ENCODE measurements at places on chromosomes 11 and 22.

GRCh38 chr11:34194576-34195335, 89.3 kb downstream of the NAT10 start:
- no peak for DNase-seq

- no peak for DNase-seq
Observed at GRCh38 chr11:12389676-12390657, 12.6 kb downstream of the PARVA start.

DNA sequence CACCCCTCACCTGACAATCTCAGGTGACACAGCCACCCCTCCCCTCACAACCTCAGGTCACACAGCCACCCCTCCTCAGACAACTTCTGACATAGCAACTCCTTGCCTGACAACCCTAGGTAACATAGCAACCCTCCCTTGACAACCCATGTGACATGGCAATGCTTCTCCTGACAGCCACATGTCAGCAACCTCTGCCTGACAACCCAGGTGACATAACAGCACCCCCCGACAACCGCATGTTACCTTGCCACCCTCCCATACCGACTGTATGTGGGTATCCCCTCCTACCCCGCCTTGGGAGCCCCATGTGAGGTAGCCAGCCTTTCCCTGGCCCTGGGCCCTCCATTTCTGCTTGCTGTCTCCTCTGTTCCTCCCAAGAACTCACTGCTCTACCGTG, 77.7 kb upstream of the B3GAT1 start:
- DNase-seq = no peak

DNA sequence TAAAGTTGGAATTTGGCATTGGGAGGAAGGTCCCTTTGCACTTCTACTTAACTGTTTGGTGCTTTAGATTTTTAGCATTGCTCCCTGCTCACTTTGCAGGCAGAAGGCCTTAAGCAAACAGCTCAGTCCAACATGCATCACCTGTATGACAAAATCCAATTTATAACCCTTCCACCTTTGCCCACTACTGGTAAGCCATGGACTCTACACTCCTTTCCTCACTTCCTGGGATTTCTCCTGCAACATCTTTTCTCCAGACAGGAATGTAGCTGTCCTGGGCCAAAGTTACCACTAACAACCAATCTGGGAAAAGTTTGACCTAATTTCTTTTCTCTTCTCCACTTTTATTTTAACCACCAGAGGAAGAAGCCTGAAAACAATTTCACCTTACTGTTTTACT, 1.8 kb upstream of the OR2D2 start:
- DNase-seq = no peak

- DNase-seq = no peak
Observed at GRCh38 chr11:58776891-58777710, 45.4 kb upstream of the GLYAT start.

DNA sequence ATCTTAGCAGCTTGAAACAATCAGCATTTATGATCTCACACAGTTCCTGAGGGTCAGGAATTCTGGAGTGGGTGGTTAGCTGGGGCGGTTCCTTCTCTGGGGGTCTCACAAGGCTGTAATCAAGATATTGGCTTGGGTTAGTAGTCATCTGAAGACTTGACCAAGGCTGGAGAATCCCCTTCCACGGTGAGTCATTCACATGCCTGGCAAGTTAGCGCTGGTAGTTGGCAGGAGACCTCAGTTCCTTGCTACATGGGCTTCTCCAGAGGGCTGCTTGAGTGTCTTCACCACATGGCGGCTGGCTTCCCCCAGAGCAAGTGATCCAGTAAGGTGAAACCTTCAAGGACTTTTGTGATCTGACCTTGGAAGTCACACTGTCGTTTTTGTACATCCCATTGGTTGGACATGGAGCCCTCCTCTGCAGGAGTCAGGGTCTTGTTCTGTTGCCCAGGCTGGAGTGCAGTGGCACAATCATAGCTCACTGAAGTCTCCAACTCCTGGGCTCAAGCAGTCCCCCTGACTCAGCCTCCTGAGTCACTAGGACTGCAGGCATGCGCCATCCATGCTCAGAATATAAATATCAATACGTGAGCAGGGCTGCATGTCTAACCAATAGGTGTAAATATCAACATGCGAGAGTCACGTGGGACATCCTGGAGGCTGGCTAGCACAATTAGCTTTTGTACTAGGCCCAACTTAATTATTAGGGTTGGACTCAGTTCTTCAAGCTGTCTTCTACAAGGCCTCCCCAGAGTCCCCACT, 7.2 kb upstream of the NIPSNAP1 start:
- peak; percentile 75 for DNase-seq

- peak; percentile 88 for DNase-seq
Observed at GRCh38 chr11:7513234-7514098, at the start of gene PPFIBP2. PPFIBP2 (plus strand) TSS chr11:7513999; CDS start chr11:7549476, 35,477 bp downstream.

DNA sequence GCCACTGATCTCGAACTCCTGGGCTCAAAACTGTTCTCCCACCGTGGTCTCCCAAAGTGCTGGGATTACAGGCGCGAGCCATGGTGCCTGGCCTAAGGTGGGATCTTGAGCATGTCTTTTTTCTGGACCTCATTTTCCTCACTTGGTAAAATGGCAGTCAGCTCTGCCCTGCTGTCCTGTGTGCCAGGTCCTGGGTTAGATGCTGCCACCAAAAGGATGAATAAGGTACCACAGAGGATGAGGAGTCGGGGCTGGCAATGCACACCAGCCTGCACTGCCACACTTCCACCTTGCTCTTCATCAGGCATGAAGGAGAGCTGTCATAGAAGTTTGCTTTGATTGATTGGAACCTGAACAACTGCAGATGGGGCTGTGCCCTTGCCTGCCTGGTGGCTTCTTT, 32.3 kb downstream of the ACO2 start:
- DNase-seq = no peak

DNA sequence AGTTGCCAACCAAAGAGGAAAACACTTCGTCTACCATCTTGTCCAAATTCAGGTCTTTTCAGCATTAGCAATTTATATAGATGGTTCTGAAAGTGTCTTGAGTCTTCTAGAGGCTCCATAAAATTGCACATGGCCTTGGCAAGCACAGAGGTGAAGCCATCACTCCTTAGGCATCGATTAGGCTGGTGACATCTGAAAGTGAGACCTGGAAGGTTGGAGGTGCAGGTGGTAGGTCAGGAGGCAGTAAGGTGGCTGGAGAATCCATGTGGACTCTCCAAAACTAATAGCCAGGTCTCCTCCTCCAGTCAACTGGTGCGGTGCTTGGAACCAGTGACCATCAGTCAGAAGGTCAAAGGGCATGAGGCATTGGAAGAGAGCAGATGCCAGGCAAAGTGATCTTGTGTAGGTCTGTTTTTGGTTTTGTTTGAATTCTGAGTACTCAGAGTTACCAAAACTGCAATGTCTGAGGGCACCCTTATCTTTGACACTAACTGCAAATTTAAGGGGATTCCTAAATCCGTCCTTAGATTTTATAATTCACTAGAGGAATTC, 6.6 kb upstream of the APOL2 start:
- no peak for DNase-seq

DNA sequence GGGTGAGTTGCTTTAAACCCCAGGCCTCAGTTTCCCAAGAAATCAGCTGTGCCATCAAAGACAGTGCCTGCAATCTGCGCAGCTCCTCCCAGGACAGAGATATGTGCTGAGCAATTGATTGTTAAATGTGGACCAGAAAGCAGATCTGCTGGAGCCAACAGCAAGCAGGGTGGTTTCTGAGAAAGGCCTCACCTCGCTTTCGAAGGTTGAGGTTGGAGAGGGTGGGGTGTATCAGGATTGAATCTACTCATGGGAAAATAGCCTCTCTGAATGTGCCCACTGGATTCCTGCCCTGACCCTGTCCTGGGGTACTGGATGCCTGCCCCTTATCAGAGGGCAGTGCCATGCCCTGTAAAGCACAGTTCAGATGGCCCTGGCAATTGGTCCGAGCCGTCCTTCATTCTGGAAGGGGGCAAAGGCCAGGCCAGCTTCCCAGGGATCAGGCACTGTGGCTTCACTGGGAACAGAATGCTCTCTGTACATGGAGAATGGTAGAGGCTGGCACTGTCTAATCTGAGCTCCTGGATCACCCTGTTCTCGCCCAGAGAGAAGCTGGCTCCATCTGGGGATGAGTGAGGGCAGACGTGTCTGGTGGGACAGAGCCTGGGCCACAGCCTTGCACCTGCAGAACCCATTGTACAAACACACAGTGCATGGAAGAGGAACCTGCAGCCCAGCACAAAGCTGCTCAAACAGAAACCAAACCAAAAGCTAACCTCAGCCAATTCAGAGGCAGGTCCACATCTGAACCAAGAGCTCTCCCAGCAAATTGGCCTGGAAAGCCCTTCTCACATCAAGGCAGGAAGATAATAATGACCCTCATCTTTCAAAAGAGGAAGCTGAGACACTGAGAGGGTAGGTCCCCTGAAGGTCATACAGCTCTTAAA, 15.2 kb downstream of the DHCR7 start:
- DNase-seq = no peak

DNA sequence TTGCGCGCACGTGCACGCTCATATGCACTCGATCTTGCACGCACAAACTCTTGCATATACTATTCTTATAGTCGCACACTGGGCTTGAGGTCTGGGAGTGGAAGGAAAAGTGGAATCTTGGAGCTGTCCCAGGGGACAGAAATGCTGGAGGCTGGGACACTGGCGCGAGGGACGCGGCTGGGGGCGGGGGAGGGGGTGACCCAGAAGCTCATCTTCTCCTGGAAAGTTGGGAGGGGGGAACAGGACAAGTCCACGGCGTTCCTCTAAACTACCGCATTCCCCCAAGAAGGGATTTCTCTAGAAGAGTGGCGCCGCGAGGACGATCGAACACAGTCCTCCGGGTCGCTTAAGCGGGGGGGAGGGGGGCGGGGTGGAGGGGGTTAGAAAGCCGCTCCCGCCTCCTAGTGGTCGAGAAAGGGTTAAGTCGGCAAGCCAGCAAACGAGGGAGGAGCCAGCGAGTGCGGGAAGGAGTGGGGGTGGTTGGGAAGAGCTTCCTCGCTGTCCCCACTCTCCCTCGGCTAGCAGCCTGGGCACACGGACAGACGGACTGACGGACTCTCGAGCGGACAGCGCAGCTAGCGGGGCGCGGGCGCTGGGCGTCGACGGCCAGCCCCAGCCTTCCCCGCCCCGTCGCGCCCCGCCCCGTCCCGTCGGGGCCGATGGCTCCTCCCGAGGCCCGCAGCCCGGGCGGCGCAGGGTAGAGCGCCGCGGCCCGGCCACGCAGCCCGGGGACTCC, at the start of gene RTN4RL2:
Gene RTN4RL2 (plus strand): TSS at position 507 of the 736 bp plus-strand sequence. CDS start 338 bp downstream, outside the sequence.
- peak; percentile 57 for DNase-seq

DNA sequence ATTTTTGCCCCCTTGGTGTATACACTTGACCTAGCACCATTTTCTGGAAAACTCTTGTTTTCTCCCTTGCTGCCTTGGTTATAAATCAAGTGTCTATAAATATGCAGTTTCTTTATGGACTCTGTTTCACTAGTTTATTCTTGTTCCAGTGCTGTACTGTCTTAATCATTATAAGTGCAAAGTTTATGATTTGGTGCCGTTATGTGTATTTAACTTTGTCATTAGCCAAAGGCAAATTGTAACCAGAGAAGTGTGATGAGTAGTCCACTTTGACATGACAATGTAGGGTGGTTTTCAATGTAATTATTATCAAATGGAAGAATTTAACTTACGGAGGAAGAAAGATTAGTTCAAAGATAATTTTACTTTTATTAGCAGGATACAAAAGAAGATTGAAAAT, 40.3 kb downstream of the SPECC1L start:
- no peak for DNase-seq

DNA sequence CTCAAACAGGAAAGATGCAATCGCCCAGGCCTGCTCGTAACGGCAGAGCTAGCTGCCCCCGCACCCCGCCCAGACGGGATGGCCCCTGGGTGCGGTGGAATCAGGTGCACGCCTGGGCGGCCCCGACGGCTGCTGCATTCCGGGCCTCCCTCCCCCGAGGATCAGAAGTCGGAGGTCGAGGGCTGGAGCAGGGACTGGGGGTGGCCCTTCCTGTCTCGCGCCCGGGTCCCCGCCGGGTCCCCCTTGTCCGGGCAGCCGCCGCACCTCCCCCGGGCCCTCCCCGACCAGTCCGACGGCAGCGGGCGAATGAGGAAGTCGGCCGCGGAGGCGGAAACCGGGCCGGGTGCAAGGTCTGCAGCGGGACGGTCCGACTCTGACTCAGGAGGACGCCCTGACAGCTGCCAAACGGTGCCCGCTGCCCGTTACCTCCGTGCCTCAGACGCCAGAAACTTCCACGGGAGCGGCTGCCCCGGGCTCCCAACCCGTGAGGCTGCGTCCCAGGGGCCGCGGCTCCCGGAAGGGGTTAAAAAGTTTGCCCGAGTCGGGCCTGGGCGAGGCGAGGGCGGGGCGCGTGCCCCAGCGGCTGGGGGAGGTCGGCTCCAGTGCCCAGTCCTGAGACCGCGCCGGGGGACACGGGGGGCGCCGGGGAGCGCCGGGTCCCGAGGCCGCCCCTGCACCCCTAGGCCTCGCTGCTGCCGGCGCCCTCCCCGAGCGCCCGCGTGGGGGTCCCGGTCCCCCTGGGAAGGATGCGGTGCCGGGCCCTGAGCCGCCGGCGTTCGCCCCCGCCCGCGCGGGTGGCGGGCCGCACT, 663 bp downstream of the MYH9 start:
- DNase-seq = peak; percentile 66

Measured in adipocyte (in vitro differentiated cells).